MG63 (cell line): ENCODE measurements at places on chromosomes 7 and 10. TPM values are rescaled to one million over a fixed set of nuclear protein-coding genes. Genes with fewer than 3 reads are reported as not detected.

AGAP9 gene
- total RNA-seq, result 1.7 and 3.8 TPM in 2 replicates

TUBAL3 gene
- not detected in 2 replicates for total RNA-seq

UPK3BL1 gene
- 0.37 and 13.4 TPM in 2 replicates for total RNA-seq

VIPR2 gene
- not detected in 2 replicates for total RNA-seq

FXYD4 gene
- total RNA-seq, result not detected in 2 replicates

RNF148 gene
- not detected in 2 replicates for total RNA-seq

TET1 gene
- total RNA-seq, result 0.39 and 0.82 TPM in 2 replicates

LIPJ gene
- total RNA-seq, result not detected in 2 replicates

DIP2C gene
- 10.7 and 10.9 TPM in 2 replicates for total RNA-seq

CDH23 gene
- total RNA-seq, result 0.07 TPM in 1 of 2 replicates, not detected in the other

TSPAN12 gene
- total RNA-seq, result 3.1 TPM in 1 of 2 replicates, not detected in the other

POLR2J2 gene
- not detected in 2 replicates for total RNA-seq

OR2A42 gene
- total RNA-seq, result not detected in 2 replicates

KCNIP2 gene
- not detected in 2 replicates for total RNA-seq

LIPM gene
- not detected in 2 replicates for total RNA-seq

NXPH1 gene
- not detected in 2 replicates for total RNA-seq

DNA sequence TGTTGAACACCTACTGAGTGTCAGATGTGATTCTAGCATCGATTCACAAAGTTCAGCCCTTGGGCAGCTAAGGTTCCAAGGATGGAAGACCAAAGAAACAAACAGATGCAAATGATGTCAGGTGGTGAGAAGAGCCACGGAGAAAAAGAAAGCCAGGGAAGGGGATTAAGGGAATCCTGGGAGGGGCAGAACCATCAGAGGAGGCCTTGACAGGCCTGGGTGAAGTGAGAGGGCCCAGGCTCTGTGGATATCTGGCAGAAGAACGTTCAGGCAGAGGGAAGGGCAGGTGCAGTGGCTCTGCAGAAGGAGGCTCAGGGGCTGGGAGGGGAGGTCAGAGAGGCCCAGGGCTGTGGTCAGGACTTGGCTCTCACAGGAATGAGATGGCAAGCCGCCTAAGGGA is 90.4 kb downstream of the C10orf105 start:
- no peak for DNase-seq

DNA sequence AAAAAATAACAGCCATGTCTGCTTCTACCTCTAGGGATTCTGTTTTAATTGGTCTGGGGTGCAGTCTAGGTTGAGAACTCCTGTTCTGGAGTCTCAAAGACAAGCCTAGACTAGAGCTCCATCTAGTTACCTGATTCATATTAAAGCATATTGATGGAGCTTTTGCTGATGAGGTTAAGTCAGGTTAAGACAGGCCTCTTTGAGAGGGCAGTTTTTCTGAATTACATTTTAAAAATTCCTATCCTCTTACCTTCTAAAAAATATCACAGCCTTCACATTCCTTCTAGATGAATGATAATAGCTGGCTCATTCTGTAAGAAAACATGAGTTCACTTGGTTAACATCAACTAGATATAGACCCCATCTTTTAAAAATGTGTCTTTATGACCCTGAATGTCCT is 28.9 kb downstream of the MGAM start:
- DNase-seq, result no peak

DNA sequence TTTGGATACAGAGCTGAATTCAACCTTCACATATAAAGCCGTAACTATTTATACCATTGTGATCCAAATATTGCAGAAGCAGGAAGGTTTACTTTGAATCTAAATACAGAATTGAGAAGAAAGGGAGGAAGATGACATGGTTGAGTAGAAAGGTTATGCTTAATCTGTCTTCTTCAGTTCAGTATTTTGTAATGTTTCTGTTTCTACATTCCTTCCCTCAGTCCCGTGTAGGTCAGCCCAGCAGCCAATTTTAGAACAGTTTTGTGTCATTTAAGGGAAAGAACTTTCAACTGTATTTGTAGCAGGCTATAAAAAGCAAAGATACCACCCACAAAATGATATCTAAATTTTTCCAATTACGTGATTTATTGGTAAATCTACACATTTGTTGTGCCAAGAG is 97.4 kb downstream of the CPED1 start:
- DNase-seq, result no peak

DNA sequence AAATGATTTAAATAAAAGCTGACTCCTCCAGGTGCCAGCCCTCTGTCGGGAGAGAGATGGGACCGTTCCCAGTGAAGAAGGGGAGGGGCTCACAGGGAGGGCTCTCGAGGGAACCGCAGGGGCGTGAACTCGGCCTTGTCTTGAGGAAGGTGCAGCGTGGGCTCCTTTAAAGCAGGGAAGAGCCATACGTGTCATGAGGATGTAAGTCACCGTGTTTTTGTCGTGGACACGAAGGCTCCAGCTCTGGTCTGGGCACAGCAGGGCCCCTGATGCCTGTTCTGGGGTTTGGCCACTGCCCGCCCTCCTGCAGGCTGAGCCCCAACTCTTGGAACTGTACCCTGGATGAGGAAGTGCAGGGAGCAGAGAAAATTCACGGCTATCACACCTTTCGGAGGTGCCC is 45.0 kb downstream of the JAKMIP3 start:
- DNase-seq, result no peak

DNA sequence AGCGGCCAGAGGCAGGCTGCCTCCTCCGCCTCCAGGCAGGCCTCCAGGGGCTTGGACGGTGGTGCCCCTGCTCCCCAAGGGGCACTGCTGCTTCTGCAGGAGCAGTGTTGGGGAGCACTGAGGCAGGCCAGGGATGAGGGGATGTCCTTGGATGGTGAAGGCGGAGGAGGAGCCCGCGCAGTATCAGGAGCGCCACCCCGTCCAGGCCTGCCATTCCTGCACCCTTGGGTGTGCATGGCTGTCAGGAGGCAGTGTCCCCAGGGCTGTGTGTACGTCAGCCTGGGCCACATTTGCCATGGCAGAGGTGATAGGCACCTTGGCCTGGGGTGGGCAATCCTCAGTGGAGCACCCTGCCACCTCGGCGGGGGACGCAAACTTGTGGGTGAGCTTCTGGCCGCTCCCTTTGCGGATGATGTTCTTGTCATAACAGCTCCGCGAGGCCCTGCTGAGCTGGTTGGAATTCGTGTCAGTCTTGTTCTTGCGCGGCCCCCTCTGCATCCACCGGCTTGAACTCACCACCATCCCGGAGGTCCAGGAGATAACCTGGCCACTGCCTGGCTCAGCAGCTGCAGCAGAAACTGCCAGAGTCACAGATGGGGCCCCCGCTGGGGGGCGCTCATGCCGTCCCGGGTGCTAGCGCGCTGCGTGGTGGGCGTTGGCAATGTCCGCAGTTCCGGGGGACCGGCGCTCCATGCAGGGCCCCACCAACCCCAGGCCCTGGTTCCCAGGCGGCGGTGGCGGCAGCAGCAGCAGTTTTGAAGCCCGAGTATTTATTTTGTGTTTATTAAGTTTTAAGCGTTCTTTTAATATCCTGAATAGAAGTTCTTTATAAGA is 182.3 kb upstream of the ADCY1 start:
- no peak for DNase-seq

- no peak for DNase-seq
Observed at GRCh38 chr7:155584763-155585531, 38.6 kb upstream of the CNPY1 start.

GRCh38 chr10:89946106-89946505 is 244.7 kb downstream of the KIF20B start:
- DNase-seq, result no peak

DNA sequence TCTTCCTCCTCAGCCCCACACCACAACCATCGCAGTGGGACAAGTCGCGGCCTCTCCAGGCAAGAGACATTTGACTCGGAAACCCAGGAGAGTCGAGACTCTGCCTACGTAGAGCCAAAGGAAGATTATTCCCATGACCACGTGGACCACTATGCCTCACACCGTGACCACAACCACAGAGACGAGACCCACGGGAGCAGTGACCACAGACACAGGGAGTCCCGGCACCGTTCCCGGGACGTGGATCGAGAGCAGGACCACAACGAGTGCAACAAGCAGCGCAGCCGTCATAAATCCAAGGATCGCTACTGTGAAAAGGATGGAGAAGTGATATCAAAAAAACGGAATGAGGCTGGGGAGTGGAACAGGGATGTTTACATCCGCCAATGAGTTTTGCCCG is 112.1 kb downstream of the NSUN6 start:
- no peak for DNase-seq

- no peak for DNase-seq
Observed at GRCh38 chr7:44191171-44191570, 1.9 kb upstream of the GCK start.

DNA sequence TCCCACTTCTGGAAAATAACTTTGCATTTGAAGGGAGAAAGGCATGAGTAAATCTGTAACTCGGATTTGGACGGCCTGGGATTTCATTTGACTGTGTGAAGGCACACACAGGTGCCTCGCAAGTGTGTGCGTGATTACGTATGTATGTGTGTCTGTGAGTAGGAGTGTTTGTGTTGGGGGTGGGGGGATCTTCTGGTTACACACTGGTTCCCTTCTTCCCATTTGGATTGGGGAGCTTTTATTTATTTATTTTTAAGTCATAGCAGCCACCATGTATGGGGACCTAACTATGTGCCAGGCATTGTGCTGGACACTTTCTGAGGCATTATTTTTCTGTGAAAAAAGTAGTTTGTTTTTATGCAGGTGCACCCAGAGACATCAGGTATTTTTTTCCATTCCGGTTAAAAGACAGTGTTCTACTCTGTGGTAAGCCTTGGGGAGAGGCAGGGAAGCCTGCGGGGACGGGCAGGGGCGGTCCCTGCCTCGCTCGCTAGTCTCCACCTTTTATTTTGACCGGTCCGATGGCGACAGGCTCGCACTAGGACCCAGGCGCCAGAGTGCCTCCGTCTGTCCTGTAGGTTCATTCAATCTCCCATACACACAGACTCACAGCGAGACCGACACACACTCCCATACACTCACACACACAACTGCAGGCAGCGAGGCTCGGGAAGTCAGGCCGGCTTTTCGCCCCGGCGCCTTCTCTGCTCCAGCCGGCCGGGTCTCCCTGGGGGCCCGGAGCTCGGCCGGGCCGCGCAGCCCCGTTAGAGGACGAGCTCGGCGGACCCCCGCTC is at the start of gene MXI1:
Gene MXI1 (plus strand): TSS at position 595 of the 794 bp plus-strand sequence. CDS start 204 bp downstream, outside the sequence.
- DNase-seq, result peak; percentile 76

GRCh38 chr10:73207883-73208282 is 39.2 kb downstream of the DNAJC9 start:
- DNase-seq, result peak; percentile 22

DNA sequence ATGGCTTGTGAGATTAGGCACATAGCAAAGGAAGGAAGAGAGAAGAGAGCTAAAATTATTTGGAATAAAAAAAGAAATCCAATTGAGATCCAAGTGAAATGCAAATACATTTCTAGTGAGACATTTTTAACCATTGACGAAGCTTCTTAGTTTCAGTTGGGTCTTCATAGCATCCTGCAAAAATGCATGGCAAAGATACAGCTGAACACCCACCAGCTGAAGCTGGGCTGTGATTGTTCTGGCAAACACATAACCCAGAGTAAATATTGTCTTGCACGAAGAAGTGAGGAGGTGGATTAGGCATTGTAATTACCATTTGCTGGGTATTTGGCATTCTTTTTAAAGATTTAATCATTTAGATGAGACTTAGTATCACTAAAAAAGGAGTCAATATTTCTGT is 409.4 kb downstream of the GRM8 start:
- DNase-seq, result no peak

- DNase-seq, result no peak
Observed at GRCh38 chr7:129078455-129078854, 23.5 kb upstream of the TNPO3 start.

DNA sequence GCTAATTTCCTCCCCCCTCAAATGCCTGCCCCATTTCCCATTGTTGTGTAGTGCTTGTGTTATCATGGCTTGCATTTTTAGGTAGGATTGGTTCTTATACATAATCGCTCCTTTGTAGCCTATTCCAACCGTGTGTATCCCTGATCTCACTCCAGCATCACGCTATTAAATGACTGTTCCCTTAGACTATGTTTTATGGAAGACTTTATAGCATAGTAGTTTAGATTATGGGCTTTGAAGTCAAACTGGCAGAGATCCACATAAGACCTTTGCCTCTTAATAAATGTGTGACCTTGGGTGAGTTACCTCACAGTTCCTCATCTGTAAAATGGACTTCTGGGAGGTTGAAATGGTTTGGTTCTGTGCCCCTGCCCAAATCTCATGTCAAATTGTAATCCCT is 5.4 kb upstream of the RABGEF1 start:
- no peak for DNase-seq

DNA sequence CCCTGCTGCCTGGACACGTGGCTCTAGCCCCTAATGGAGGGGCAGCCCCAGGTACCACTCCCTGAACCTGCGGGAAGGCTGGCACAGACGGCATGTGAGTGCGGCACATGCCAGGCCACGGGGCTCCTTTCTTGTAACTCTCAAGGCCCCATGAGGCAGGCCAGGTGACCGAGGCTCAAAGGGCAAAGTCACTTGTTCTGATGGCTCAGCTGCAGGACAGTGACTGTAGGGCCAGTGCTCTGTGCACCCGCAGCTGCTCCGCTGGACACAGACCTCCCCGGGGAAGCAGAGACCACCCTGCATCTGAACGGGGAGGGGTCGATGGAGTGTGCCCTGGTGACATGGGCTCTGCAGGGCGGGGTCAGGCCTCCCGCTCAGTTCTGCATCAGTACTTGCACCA is 55.3 kb downstream of the PTPRE start:
- DNase-seq, result no peak

DNA sequence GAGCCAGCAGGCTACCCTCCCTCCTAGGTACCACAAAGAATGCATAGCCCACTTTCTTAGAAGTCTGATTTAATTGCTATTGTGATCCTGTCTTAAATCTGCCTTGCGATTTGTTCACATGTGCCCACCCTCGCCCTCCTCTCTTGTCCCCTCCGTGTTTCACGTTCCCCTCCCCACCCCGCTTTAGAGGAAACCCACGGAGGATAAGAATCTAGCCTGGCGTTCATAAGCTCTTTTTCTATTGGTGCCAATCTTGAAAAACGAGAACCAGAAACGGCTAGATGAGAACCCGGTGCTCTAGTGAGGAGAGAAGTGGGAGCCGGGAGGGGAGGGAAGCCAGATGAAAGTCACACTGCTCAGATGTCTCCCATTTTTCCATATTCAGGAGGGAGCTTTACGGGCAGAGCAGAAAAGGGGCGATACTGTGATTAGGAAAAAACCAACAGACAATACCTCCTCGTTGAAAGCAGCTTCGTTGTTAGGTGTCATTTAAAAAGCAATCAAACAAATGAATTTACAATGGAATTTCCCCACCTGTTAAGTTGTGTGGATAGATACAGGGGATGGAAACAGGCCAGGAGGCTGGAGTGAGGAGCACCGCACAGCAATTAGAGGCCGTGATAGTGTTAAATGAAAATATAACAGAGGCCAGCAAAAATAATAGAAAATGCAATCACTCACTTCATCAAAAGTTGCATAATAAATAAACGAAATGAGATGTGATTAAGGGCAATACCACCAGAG is 272.1 kb downstream of the GATA3 start:
- no peak for DNase-seq

DNA sequence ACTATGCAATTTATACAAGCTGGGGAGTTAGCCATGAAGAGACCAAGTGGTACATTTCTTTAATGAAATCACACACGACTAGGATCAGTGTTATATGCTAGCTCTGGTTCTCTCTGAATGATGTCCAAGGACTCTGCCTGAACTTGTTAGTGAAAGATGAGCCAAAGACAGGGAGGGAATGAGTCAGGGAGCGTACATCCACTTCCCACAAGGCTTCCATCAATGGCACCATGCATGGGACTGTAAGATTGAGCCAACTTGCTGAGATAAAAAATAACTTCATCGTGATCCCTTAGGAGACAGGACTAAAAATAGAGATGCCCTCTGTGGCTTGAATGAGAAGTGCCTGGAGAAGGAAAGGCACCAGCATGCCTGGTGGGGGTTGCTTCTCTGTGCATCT is 629.7 kb downstream of the ACTR3B start:
- DNase-seq, result peak; percentile 49

GRCh38 chr7:101943889-101944600 is 126.6 kb downstream of the CUX1 start:
- no peak for DNase-seq

- no peak for DNase-seq
Observed at GRCh38 chr10:6025683-6026255, 36.4 kb downstream of the IL2RA start.
